ENCODE measurements at places on chromosomes 7 and 10.
A peak's percentile ranks its signal among the peaks of the same experiment; 100 is the strongest.

DNA sequence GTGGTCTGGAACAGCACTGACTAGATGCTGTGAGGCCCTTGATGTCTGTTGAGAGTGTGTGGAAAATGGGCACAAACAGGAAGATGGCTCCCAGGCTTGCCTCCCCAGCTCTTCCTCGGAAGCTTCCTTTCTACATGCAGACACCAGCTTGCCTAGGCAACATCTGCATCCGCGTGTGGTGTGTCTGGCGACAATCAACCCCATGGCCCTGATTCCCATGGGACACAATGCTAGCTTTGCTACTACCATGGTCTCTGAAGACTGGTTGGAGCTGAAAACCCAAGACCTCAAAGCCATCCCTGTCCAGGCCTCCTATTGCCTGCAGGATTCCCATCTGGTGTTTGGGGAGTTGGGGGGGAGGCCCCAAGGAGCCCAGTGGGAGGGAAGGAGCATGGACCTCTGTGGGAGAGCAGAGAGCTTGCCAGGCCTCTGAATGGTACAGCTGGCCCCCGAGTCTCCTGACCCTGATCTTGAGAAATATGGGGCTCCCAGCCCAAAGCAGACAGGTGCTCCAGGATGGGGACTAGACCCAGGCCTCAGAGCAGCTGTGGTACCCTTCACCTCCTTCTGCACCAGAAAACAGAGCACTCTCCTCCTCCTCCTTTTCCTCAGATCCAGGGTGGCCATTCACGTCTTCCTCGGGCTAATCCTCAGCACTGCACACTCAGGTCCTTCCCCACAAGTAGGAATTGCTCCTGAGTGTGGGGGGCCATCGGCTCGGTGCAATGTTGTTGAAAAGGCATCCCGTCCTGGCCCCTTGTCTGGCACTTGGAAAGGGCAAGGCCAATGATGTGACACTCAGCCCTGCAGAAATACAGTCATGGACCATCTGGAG, 57.6 kb downstream of the ARHGAP22 start:
- DNase-seq = no peak

DNA sequence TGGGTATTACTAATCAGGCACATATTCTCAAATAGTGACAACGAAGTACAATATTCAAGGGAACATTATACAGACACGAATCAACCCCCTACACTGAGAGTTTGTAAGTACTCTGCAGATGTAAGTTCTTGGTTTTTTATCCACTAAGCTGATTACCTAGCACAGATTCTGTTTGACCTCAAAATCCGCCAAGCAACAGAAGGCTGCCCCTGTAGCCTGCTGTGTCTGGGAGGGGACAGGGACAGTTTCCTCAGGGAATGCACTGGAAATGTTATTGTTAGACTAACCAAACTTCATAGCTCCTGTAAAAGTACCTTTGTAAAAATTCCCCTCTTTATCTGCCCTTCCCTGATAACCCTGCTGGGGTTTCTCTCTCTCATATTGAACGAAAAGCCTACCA, 45.2 kb upstream of the ZRANB1 start:
- DNase-seq = no peak

- DNase-seq = no peak
Observed at GRCh38 chr10:114751856-114752255, 69.7 kb upstream of the FHIP2A start.

GRCh38 chr10:11402392-11402791, 209.1 kb downstream of the USP6NL start:
- DNase-seq = no peak

DNA sequence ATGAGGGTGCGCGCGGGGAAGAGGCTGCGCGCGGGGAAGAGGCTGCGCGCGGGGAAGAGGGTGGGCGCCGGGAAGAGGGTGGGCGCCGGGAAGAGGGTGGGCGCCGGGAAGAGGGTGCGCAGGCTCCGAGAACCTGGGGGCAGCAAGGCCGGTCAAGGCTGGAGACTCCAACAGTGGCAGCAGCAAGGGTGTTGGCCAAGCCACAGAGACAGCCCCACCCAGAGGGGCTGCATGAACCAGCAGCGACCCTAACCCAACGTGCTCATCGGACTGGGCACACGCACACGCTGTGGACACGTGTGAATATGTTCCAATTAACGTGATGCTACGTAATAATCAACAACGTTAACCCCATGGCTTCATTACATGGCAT, 48.8 kb downstream of the DIP2C start:
- peak; percentile 19 for DNase-seq

- no peak for DNase-seq
Observed at GRCh38 chr10:65319493-65319892, 1606.3 kb upstream of the LRRTM3 start.

- DNase-seq = no peak
Observed at GRCh38 chr7:24042028-24042427, 242.0 kb upstream of the NPY start.

GRCh38 chr7:80825499-80825898, 93.4 kb downstream of the SEMA3C start:
- DNase-seq = no peak

DNA sequence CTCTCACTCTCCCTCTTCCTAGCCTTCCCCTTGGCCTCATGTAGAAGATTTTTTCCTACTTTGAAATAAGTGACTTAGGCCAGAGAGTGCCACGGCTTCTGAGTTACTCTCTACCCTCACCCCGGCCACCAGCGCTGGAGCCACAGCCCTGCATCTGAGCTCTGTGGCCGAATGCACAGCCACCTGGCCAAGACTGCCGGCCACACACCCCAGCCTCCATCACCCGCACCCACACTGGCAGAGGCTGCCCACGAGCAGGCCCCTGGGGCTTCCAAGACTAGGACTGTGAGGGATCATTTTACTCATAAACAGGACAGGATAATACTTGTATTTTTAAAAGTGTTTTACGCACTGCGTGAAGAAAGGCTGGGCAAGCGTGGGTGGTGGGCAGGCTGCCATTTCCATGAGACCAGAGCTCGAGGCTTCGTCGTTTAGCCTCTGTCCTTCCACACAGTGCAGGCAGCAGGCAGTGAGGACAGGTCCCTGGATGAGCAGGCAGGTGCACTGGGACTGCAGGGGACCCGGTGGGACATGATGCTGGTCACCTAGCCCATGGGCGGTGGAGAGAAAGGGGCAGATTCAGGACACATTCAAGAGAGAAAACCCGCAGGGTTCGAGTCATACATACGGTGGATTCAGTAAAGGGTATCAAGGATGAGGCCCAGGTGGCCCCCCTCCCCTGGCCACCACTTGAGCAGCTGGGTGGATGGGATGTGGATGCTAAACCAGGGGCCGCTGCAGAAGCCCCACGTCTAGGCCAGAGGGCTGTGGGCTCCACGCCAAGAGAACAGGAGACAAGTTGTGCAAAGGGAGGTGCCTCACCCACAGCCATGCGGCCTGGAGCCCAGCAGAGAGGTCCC, 35.5 kb upstream of the RNF32 start:
- DNase-seq = no peak

GRCh38 chr7:142463401-142463850, 205.6 kb upstream of the PRSS58 start:
- DNase-seq = peak; percentile 67

DNA sequence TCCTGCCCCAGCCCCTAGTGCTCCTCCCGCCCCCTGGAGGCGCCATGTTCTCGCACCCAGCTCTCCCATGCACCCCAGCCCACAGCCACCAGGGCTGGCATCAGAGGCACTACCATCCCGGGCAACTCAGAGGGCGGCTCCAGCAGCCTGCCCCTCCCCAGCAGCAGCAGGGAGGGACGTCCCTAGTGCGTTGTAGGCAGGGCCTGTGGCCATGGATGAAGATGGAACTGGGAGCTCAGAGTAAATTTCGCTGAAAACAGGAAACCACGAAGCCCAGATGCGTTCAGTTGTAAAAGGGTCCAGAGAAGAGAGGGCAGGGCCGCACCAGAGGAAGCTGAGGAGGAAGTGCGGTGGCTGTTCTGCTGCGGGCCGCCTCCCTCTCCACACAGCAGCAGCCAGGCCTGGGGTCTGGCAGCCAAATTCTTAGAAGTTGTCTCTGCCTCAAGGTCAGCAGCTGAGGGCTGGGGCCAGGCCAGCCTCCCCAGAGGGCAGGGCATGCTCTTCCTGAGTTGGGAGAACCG, 24.6 kb downstream of the VSIR start:
- DNase-seq = peak; percentile 88

DNA sequence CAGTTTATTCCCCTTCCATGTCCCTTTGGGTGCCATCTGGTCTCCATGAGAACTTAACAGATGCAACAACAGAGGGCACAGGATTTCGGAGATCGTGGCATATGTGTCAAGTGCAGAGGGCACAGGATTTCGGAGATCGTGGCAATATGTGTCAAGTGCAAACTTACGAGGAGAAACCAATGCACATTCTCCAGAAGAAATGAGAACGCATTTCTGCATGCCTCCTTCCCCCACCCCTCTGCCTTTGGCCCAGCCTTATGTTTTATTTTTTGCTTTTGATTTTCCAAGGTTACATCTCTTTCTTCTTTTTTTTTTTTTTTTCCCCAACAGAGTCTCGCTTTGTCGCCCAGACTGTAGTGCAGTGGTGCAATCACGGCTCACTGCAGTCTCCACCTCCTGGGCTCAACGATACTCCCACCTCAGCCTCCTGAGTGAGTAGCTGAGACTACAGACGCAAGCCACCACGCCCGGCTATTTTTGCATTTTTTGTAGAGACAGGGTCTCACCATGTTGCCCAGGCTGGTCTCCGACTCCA, 586 bp upstream of the ANKRD26 start:
- peak; percentile 72 for DNase-seq

DNA sequence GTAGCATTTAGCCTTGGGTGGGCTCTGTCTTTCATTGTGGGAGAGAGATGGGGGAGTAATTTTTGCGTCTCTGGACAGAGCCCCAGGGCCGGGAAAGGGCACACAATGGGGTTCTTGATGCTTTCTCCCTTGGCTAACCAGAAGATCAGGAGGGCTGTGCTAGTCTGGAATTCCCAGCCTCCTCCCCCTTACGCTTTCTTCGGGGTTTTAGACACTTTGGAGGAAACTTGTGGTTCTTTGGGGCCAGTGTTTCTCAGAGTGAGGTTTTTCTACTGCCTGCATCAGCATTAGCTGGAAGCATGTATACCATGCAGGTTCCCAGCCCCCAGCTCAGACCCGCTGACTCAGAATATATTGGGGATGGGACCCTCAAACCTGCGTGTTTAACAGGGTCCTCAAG, 7.0 kb downstream of the NEURL1 start:
- no peak for DNase-seq

- no peak for DNase-seq
Observed at GRCh38 chr10:2282202-2282601, 544.9 kb upstream of the ADARB2 start.

DNA sequence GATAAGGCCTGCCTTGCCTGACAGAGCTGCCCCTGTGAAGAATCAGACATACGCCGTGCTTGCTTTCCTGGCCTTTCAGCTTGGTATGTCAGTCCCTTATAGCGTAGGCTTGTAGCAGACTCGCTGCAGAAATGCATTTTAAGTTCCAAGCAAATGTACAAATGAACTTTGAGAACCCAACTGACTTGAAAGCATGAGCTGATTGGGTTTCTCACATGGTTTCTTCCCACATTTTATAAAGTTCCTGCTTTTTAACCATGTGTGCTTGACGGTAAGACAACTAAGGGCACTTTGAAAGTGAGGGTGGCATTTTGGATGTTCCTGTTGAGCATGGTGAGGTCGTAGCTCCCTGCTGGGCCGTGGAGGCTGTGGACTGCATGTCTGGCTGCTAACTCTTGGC, 62.6 kb downstream of the CCNY start:
- DNase-seq = no peak

DNA sequence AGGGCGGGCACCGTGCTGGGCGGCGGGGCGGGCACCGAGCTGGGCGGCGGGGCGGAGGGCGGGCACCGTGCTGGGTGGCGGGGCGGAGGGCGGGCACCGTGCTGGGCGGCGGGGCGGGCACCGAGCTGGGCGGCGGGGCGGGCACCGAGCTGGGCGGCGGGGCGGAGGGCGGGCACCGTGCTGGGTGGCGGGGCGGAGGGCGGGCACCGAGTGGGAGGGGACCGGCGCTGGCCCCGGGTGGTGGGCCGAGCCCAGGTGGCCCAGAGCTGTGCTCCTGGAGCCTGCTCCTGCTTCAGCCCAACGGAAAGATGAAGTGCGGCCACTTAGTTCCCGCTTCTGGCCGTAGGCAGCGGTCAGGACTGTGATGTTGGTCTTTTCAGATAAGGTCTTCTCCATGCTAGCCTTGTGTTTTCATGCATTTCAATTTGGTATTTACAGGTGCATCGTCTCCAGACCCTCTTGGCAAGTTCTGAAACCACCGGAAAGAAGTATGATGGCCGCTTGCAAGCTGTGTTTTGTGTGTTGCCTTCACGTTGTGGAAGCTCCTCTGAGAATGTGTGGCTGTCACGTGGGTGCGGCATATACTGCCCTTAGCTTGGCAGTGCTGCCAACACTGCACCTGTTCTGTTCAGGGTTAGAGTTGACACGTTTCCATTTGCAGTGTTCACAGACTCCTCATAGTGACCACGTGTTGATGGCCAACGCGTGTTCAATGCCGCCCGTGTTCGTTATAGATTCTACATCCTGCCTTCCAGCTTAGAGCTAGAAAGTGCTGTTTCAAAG, 25.2 kb downstream of the IQCE start:
- no peak for DNase-seq

- no peak for DNase-seq
Observed at GRCh38 chr10:5891009-5891408, 966 bp downstream of the FBH1 start.

- DNase-seq = no peak
Observed at GRCh38 chr7:114182837-114183236, 231.8 kb upstream of the FOXP2 start.

- DNase-seq = no peak
Observed at GRCh38 chr10:86899132-86899531, 58.3 kb downstream of the MMRN2 start.

- no peak for DNase-seq
Observed at GRCh38 chr10:101002456-101002855, 2.8 kb downstream of the LZTS2 start.

GRCh38 chr10:86046845-86047460, 319.6 kb downstream of the GRID1 start:
- DNase-seq = no peak

DNA sequence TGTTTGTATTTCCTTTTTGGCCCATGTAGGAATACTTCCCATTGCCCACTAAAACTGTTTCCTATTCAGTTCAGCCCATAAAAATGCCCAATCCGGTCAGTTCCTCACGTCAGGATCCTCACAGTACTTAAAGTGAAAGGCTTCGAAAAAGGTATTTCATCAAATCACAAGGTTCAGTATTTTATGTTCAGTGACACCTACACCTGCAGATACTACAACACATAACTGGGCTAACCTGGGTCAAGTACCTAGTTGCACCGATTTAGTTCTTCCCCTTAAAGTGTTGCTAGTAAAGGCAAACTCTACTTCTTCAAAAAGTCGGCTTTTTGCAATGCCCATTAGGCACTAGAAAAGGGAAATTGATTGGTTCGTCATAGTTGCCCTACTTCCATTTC, 1.1 kb downstream of the SNX13 start:
- no peak for DNase-seq

DNA sequence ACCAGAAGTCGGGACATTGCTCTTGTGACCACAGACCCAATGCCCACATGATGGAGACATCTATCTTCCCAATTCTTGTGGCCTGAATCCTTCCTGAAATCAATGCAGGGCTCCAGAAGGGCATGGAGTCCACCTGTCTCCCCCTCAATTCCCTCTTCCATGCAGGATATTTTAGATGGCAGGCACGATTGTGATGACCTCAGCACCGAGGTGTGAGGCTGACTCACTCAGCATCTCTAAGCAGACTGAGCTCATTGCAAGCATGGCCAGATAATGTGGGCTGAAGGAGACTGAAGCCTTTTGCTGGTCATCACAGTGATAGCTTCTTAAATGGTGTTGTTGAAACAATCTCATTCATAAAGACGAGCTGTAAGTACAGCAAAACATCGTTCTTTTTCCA, 374.9 kb upstream of the PODXL start:
- no peak for DNase-seq

- no peak for DNase-seq
Observed at GRCh38 chr10:16919121-16919982, 102.1 kb upstream of the RSU1 start.

All from activated effector memory CD4-positive, alpha-beta T cell treated with anti-CD3 and anti-CD28 coated beads, Interleukin-2, amount 50 U/mL, for 16 hours (primary cell).